ENCODE measurements at places on chromosomes 12 and 14. TPM values are rescaled to one million over a fixed set of nuclear protein-coding genes. Genes with fewer than 3 reads are reported as not detected.

DNA sequence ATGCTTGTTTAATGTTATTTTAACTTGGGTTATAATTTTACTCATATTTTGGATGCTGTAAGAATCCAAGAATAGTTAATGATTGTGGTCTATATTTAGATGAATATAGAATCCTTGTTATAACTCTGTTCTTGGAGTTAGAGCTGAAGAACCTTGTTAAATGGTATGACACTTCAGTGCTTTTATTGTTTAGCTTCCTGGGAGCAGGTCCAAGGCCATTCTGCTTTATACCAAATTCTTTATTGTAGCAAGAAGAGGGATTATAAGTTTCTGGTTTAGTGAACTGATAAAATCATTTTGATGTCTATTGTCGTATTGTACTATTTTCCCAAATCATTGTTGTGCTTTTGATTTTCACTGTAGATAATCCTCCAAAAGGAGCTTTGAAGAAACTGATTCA lies 69.4 kb downstream of the MIA2 start:
- no peak for DNase-seq
- no peaks in the 10 kb centered on the region for H3K4me1 ChIP-seq
- H3K27ac ChIP-seq = no peak overlapping the region
- no peaks in the 10 kb centered on the region for H3K27me3 ChIP-seq

GRCh38 chr14:77094672-77095284 lies 3.3 kb upstream of the CIPC start:
- peak; percentile 85 for DNase-seq
- H3K4me1 ChIP-seq = no peaks in the 10 kb centered on the region
- no peaks in the 10 kb centered on the region for H3K36me3 ChIP-seq
- no peak overlapping the region for H3K27ac ChIP-seq
- H3K4me3 ChIP-seq = no peak overlapping the region

- H3K4me1 ChIP-seq = no peaks in the 10 kb centered on the region
- no peak overlapping the region for H3K4me3 ChIP-seq
- no peaks in the 10 kb centered on the region for H3K36me3 ChIP-seq
- H3K27me3 ChIP-seq = no peaks in the 10 kb centered on the region
These were observed 206.5 kb downstream of the BCAT1 start for GRCh38 chr12:24742378-24742777.

DNA sequence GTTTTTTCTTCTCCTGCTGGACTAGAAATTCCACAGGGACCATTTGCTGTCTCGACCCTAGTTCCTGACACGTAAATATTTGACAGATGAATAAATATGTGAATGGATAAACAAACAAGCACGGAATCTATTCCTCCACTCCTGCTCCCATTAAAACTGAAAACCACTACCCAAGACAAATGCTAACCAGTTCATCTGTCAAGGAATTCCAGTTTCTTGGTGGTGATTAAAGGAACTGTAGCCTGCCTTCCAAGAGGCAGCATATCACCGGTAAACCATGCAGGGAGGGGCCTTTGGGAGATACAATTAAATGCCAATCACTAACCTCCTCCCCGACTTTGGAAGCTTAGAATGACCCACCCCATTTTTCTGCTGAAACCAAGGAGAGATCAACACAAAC lies 95.4 kb downstream of the TTC7B start:
- H3K36me3 ChIP-seq = no peaks in the 10 kb centered on the region
- no peak overlapping the region for H3K27ac ChIP-seq
- no peak for DNase-seq
- H3K27me3 ChIP-seq = peaks cover 7% of the 10 kb centered on the region
- no peaks in the 10 kb centered on the region for H3K4me1 ChIP-seq

GRCh38 chr14:55373784-55374705 lies 37.6 kb downstream of the ATG14 start:
- DNase-seq = no peak
- peaks cover 9% of the 10 kb centered on the region for H3K36me3 ChIP-seq
- no peak overlapping the region for H3K4me3 ChIP-seq
- H3K27ac ChIP-seq = no peak overlapping the region

DNA sequence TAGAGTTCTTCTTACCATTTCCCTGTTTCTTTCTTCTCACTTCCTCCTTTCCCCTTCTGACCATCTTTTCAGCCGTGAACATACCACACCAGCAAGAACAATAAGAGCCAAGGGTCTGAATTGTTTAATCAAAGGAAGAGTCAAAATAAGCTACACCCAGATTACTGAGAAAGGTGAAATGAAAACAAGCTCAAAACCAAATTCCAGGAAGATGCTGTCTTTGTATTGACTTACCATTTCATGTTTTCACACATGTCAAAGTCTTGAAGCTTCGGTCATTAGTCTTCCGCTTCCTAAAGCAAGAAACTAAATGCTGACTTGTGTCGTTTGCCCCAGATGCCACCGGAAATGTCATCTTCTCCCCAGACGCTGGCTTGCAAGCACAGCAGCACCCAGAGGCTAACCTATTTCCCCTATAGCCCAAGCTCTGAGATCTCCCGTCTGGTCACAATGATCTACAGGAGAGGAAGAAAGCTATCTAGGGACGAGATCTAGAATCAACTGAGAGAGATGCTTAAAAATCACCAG lies 136.5 kb upstream of the AMIGO2 start:
- H3K27me3 ChIP-seq = no peaks in the 10 kb centered on the region
- H3K4me1 ChIP-seq = no peaks in the 10 kb centered on the region
- H3K4me3 ChIP-seq = no peak overlapping the region

DNA sequence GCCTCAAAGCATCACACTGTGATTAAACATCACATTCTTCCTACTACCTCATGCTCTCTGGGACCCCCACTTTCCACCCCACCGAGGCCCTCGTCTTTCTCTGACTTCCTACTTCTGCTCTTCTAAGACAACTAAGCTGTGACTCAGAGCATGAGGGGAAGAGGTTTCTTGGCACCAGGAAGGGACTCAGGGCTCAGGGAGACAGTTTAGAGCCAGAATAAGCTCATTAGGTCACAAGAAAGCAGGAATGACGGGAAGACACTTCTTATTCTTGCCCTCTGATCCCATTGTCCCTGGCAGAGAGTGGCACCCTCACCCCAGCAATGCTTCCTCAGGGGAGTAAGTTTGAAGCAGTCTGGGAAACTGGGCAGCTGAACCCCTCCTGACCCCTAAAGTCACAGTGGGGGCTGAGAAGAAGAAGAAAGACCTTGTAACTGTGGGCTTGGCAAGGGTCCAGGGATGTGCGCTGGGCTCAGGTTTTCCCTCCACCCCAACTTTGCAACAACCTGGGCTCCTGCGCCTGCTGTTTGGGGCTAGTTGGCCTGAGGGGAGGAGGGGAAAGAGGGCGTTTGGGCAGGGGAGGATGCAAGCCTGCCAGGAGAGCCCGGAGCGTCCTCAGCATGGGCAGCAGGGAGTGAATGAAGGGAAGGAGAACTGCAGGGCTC lies 64.6 kb upstream of the ACTN1 start:
- H3K27ac ChIP-seq = no peak overlapping the region
- no peaks in the 10 kb centered on the region for H3K36me3 ChIP-seq
- H3K27me3 ChIP-seq = no peaks in the 10 kb centered on the region

DNA sequence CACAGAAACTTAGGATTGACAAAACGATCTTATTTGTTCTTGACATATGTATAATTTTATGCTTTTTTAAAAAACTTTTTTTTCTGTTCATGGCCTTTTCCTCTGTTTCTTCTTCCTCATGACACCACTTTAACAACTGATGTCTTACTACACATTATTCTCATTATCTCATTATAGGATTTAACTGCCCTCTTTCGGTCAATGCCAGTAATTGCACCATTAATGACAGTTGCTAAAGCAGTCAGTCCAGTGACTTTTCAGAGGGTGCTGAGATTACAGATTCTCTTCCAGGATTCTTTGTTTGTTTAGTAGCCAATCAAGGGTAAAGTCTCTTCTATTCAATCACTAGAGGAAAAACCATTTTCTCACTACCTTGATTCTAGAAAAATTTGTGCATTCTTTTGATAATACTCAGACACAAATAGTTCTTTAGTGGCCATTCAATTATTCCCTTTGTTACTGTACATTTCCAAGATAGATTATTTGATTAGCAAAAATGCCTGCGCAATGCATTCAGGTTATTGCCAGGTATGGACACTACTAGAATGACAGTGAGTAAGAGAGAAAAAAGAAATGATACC lies 50.1 kb downstream of the KLRG1 start:
- H3K36me3 ChIP-seq = no peaks in the 10 kb centered on the region
- H3K27ac ChIP-seq = no peak overlapping the region
- no peak overlapping the region for H3K4me3 ChIP-seq
- no peaks in the 10 kb centered on the region for H3K4me1 ChIP-seq

GRCh38 chr12:700016-700415 lies 36.8 kb upstream of the NINJ2 start:
- no peaks in the 10 kb centered on the region for H3K27me3 ChIP-seq
- no peak overlapping the region for H3K27ac ChIP-seq
- no peaks in the 10 kb centered on the region for H3K4me1 ChIP-seq
- no peak for DNase-seq

GRCh38 chr12:111434680-111435338 lies 29.1 kb downstream of the SH2B3 start:
- H3K27ac ChIP-seq = peak overlapping the region; percentile 89
- H3K4me1 ChIP-seq = no peaks in the 10 kb centered on the region
- H3K4me3 ChIP-seq = no peak overlapping the region
- DNase-seq = peak; percentile 46

DNA sequence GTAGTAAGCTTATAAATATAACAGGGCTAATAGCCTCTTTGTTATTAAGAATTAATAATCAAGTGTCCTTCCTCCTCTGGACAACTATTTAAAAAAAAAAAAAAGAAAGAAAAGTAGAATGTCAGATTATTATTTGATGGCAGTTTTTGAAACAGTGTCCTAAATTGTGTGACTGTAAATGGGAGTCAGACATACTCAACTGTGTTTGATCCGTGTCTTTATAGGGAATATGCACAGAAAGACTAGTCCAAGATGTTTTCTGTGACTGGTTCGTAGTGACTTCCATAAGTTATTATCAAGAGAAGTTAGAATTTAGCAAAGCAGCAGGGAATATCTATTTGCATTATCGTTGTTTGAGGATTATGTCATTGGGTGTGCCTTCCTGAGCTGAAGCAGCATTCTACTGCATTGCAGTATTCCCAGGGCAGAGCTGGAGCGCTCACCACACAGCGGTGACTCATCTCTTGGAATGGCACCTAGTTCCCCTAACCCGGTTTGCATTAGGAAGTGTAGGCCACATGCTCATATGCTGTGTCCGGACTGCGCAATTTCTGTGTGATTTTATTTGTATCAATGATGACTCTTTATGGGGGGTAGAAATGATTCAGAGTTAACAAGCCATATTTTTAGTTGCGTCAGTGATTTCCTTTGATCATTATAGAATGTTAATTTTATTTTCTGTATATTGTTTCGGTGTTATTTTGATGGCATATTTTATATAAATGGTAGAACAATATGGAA lies 7.9 kb downstream of the DYNC1H1 start:
- H3K4me3 ChIP-seq = no peak overlapping the region
- H3K4me1 ChIP-seq = no peaks in the 10 kb centered on the region

DNA sequence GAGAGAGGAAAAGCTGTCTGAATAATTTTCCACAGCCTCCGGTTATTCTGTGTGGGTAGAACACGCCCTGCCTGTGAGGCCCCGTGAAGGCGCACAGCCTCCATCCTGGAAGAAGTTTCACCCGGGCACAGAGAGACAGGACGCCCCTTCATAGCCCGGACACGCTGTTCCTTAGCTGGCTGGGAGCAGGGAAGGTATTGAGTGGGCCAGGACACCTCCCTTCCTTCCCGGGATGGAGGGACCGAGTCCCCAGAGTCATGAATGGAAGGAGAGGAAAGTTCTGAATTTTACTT lies 135.5 kb downstream of the GCH1 start:
- H3K4me1 ChIP-seq = no peaks in the 10 kb centered on the region
- no peak overlapping the region for H3K4me3 ChIP-seq
- DNase-seq = no peak
- H3K27ac ChIP-seq = no peak overlapping the region
- no peaks in the 10 kb centered on the region for H3K27me3 ChIP-seq

DNA sequence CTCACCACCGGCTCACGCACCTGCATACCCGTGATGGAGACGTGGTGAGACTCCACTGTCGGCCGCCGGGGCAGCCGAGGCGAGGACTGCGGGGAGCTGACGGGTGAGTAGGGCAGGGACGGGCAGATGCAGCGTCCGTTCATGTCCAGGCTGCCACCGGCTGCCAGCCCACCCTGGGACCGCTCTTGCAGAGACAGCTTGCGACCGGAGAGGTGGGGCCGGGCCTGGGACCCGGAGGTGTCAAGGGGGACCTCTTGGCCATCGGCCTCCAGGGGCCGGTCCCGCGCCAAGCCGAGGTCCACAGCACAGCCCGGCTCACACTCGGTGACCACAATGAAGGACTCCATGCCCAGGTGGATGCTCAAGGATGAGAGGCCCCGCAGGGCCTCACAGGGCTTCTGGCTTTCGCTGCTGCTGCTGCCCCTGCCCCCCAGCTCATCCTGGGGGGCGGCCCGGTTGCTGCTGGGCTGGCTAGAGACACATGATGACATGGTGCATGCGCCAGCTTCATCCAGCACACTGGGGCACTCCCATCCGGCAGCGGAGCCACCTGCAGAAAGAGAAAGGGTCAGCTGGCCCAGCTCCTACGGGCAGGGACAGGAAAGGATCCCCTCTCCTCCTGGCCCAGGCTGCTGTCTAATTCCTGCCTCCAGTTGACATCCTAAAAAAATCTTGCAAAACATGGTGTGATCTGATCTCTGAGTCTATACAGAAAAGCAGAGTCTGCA lies 22.3 kb downstream of the CAMKK2 start:
- no peak overlapping the region for H3K27ac ChIP-seq
- H3K4me3 ChIP-seq = no peak overlapping the region
- peaks cover 70% of the 10 kb centered on the region for H3K36me3 ChIP-seq
- no peaks in the 10 kb centered on the region for H3K4me1 ChIP-seq

DNA sequence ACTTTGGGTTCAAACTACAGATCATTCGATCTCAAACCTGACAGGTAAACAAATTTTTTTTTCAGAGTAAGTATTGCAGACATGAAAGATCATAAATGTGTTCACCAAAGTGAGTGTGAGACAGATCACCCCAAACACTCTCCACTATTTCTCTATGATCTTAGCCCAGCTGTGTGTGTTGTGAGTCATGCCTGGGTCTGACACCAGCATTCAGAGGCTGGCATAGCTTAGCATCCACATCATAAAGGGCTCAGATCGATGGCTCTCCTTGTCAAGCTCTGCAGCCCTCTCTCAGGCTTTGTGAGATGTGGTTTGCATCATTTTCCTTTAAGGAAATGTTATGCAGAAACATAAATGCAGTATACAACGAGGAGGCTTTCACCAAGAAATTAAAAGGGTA lies 164.9 kb downstream of the ETV6 start:
- H3K4me1 ChIP-seq = peaks cover 11% of the 10 kb centered on the region
- H3K27me3 ChIP-seq = no peaks in the 10 kb centered on the region
- H3K4me3 ChIP-seq = no peak overlapping the region
- no peak for DNase-seq
- H3K27ac ChIP-seq = no peak overlapping the region
- peaks cover 13% of the 10 kb centered on the region for H3K36me3 ChIP-seq

OR6C4 gene
- not detected for polyA plus RNA-seq

CAPZA3 gene
- not detected for polyA plus RNA-seq

AMN gene
- polyA plus RNA-seq = 467 TPM

IFNG gene
- not detected for polyA plus RNA-seq
